Activated B cell treated with CpG ODN at 0.5 μM for 24 hours (primary cell): ENCODE measurements at places on chromosomes 13 and 19. TPM values are rescaled to one million over a fixed set of nuclear protein-coding genes. Genes with fewer than 3 reads are reported as not detected.
A peak's percentile ranks its signal among the peaks of the same experiment; 100 is the strongest.

The URAD gene
- not detected in 2 replicates for total RNA-seq

The LRRC63 gene
- total RNA-seq = 0.10 TPM in 1 of 2 replicates, not detected in the other

The ARRDC5 gene
- total RNA-seq = 4.3 and 5.0 TPM in 2 replicates

The FREM2 gene
- total RNA-seq = not detected in 2 replicates

The MCF2L gene
- 2.1 and 3.4 TPM in 2 replicates for total RNA-seq

The MAST1 gene
- 0.20 and 0.66 TPM in 2 replicates for total RNA-seq

The PTGIR gene
- 13.4 and 17.8 TPM in 2 replicates for total RNA-seq

The FAM83E gene
- total RNA-seq = 3.5 and 5.6 TPM in 2 replicates

The SIGLEC5 gene
- total RNA-seq = 0.22 TPM in 1 of 2 replicates, not detected in the other

DNA sequence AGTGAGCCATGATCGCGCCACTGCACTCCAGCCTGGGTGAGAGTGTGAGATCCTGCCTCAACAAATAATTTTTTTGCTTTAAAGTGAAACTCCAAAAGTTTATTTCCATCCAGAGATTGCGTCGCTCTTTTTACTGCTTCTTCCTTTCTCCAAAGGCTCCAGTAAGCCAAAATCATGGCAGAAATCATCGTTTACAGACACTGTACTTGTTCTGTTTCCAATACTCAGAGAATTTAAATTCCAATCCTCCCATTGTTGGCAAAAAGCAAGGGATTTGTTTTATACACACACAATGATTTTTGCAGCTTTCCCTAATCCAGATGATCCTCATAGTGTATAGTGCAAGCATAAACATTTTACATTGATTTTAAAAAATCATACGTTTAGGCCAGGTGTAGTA lies 15.3 kb downstream of the FBXO27 start:
- H3K4me1 ChIP-seq = no peaks in the 10 kb centered on the region
- H3K36me3 ChIP-seq = no peaks in the 10 kb centered on the region
- peaks cover 6% of the 10 kb centered on the region for H3K27me3 ChIP-seq
- no peak overlapping the region for H3K27ac ChIP-seq

DNA sequence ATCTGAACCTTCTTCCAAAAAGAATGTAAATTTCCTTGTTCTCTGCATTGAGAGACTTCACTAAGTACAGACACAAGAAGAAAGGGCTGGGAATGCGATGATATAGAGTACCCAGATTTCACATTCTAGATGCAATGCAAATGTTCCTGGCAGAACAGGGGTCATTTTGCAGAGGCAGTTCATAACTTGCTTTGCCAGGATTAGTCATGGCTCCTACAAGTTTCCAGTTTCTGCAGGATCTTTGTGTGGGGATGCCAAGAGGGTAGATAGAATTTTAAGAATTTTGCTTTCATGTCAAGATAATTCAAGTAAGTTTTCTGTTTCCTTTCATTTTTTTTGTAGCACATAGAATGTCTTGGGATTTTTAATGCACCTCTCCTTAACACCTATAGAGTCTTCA lies 181.2 kb downstream of the FGF9 start:
- H3K36me3 ChIP-seq = no peaks in the 10 kb centered on the region
- no peaks in the 10 kb centered on the region for H3K4me1 ChIP-seq
- no peaks in the 10 kb centered on the region for H3K27me3 ChIP-seq
- DNase-seq = no peak
- no peak overlapping the region for H3K27ac ChIP-seq
- H3K4me3 ChIP-seq = no peak overlapping the region

- no peaks in the 10 kb centered on the region for H3K36me3 ChIP-seq
- H3K27me3 ChIP-seq = no peaks in the 10 kb centered on the region
Observed at GRCh38 chr13:100941377-100942368, 267.1 kb upstream of the TMTC4 start.

- peaks cover 64% of the 10 kb centered on the region for H3K4me1 ChIP-seq
- DNase-seq = no peak
- peak overlapping the region; percentile 76 for H3K4me3 ChIP-seq
Observed at GRCh38 chr19:16338470-16339360, 14.1 kb downstream of the KLF2 start.

DNA sequence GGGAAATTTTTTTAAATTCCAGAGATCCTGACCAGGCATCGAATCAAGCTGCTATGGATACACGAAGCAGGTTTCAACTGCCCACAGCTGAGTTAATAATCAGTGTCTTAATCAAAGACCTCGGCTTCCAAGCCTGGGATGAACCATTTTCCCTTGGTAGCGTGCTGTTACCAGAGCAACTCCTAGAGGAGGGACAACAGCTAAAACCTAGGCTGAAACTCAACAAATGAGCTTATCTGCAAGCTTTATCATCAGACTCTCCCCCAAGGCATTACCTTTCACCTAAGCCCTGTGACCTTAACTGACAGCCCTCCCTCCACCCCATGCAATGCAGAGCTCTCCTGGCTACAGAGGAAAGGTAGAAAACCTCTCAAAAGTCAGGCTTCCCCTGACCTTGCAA lies 39.7 kb downstream of the RCBTB1 start:
- DNase-seq = no peak
- no peaks in the 10 kb centered on the region for H3K27me3 ChIP-seq
- H3K36me3 ChIP-seq = peaks cover 69% of the 10 kb centered on the region
- H3K4me3 ChIP-seq = no peak overlapping the region
- H3K27ac ChIP-seq = no peak overlapping the region

DNA sequence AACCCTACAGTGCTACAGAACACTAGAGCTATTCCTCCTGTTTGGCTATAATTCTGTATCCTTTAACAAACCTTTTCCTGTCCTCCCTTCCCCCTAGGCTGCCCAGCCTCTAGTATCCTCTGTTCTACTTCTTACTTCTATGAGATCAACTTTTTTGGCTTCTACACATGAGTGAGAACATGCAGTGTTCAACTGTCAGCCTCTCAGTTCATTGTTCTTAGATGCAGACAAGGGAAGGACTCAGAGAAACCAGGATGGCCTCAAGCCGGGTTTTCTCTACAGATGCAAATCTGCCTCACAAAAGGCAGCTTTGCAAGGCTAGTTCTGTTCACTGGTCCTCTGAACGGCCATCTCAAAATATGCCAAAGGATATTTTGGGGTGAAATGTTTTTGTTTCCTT lies 18.4 kb downstream of the AMER2 start:
- no peak for DNase-seq
- no peak overlapping the region for H3K4me3 ChIP-seq
- no peak overlapping the region for H3K27ac ChIP-seq
- no peaks in the 10 kb centered on the region for H3K36me3 ChIP-seq

- H3K4me1 ChIP-seq = no peaks in the 10 kb centered on the region
- H3K27me3 ChIP-seq = peaks cover 2% of the 10 kb centered on the region
- no peaks in the 10 kb centered on the region for H3K36me3 ChIP-seq
- no peak overlapping the region for H3K27ac ChIP-seq
Observed at GRCh38 chr19:56842412-56842811, 1.9 kb upstream of the PEG3 start.

DNA sequence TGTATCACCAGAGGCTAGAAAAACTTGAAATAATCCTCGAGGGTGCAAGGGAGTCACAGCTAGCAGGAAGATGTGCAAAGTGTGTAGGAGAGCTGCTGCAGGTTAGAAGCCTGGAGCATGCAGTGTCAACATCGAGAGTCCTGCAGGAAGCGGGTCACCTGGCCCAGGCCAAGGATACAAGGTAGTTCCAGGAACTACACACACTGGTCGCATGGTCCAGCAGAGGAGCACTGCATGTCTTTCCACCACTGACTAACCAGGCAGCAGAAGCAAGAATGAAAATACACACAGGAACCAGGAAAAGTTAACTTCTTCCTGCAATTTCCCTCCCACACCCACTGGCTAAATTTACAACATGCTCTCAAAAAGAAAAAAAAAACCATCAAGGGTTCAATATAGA lies 36.0 kb upstream of the MIR17HG start:
- DNase-seq = no peak
- no peaks in the 10 kb centered on the region for H3K36me3 ChIP-seq
- H3K27ac ChIP-seq = no peak overlapping the region

GRCh38 chr19:46391296-46392251 lies 21.8 kb downstream of the CCDC8 start:
- H3K4me1 ChIP-seq = peaks cover 3% of the 10 kb centered on the region
- no peaks in the 10 kb centered on the region for H3K27me3 ChIP-seq
- no peak for DNase-seq
- peaks cover 56% of the 10 kb centered on the region for H3K36me3 ChIP-seq
- H3K27ac ChIP-seq = no peak overlapping the region

- peaks cover 25% of the 10 kb centered on the region for H3K4me1 ChIP-seq
- no peak overlapping the region for H3K27ac ChIP-seq
- DNase-seq = no peak
- H3K27me3 ChIP-seq = no peaks in the 10 kb centered on the region
- no peak overlapping the region for H3K4me3 ChIP-seq
- H3K36me3 ChIP-seq = peaks cover 2% of the 10 kb centered on the region
Observed at GRCh38 chr19:19140476-19140875, 2.2 kb upstream of the TMEM161A start.

- no peaks in the 10 kb centered on the region for H3K36me3 ChIP-seq
- H3K4me3 ChIP-seq = no peak overlapping the region
- no peak overlapping the region for H3K27ac ChIP-seq
- DNase-seq = no peak
Observed at GRCh38 chr19:15197942-15198341, 2.9 kb downstream of the NOTCH3 start.

- H3K4me3 ChIP-seq = no peak overlapping the region
- DNase-seq = no peak
- H3K27me3 ChIP-seq = peaks cover 7% of the 10 kb centered on the region
- peaks cover 8% of the 10 kb centered on the region for H3K4me1 ChIP-seq
Observed at GRCh38 chr19:4174895-4175668, 7.3 kb downstream of the SIRT6 start.

DNA sequence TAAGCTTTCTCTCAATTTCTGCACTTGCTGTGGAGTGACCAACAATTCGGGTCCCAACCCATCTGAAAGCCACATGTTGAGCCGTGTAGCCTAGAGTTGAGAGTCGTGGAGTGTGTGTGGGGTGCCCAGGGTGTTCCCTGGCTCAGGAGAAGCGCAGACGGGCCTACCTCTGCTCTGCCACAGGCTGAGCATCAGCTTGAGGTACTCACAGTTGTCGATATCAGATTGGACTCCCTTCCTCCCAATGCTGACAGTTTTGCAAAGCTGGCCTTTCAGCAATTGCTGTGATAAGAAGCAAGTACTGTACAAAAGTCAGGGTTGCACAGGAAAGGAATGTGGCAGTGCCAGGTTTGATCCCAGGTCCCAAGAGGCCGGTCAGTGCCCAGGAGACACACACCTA lies 133.4 kb upstream of the SPACA7 start:
- no peaks in the 10 kb centered on the region for H3K27me3 ChIP-seq
- H3K4me3 ChIP-seq = no peak overlapping the region
- H3K4me1 ChIP-seq = no peaks in the 10 kb centered on the region
- no peaks in the 10 kb centered on the region for H3K36me3 ChIP-seq
- H3K27ac ChIP-seq = no peak overlapping the region
- no peak for DNase-seq

DNA sequence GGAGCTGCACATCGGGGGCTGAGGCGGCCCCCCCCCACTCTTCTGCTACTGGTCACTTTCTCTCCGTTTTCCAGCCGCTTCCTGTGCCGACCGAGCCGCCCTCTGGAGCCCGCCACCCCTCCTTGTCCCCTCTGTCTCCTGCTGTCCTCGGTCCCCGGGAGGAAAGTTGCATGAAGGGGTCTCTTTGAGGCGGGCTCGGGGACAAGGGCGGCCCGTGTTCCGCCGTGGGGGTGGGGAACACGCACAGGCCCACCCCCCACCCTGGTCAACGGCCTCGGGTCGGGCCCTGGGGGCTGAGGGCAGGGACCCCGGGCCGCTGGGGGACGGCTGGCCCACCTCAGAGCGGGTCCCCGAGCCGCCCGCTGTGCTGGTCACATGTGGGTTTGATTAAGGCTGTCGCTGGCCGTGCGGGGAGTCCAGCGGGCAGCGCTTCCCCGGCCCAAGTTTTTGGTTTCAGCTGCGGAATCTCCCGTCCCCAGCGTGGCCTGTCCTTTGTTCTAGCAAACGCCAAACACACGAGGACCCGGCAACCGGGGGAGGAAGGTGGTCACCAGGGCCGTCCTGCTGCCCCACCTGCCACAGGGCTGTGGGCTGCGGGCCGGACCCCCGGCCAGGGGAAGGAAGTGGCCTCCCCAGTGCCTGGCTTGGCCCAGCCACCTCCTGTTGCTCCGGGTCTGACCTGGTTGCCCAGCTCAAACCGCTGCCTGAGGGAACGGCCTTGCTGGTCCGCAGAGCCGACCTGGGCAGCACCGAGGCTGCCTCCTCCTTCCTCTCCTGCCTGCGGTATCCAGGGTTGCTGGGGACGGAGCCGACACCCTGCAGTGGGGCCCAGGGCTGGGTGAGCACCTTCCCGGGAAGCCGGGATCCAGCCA lies 1.9 kb downstream of the EFNA2 start:
- no peak for DNase-seq
- peaks cover 18% of the 10 kb centered on the region for H3K4me1 ChIP-seq

DNA sequence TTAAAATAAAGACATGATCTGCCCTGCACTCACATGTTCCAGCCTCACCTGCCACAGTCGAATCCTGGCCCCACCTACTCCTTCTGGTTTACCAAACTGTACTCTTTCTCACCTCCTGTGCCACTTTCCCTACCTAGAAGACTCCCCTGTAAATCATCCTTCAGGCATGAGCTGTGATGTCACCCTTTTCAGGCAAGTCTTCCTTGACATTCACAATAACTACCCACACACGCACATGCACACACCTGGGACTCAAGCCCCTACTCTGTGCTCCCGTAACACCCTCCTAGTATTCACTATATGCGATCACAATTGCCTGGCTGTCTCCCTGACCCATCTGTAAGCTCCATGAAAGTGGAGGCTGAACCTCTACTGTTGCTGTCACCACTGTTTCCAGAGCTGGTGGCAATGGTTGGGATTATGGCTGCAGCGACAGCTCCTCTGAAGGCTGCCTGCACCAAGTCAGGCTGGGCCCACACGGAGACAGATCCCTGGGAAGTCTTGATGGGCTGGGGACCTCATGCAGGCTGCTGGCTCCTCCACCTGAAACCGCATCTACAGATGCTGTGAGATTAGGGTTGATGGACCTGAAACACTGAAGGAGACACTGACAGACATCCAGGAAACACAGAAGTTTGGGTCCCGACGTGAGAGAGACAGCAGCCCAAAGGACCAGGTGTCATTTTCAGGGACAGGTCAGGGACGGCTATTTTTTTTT lies 611.1 kb downstream of the UQCRFS1 start:
- no peaks in the 10 kb centered on the region for H3K4me1 ChIP-seq
- H3K27me3 ChIP-seq = no peaks in the 10 kb centered on the region
- H3K36me3 ChIP-seq = peaks cover 2% of the 10 kb centered on the region
- no peak overlapping the region for H3K27ac ChIP-seq
- no peak overlapping the region for H3K4me3 ChIP-seq
